IMR-90 (cell line): ENCODE measurements at places on chromosomes 2 and 18. TPM values are rescaled to one million over a fixed set of nuclear protein-coding genes. Genes with fewer than 3 reads are reported as not detected.

- peak; percentile 77 for DNase-seq
These were observed 59.0 kb downstream of the GLI2 start for GRCh38 chr2:120794716-120795115.

GRCh38 chr2:16243411-16243996, 303.2 kb downstream of the MYCN start:
- DNase-seq = no peak

DNA sequence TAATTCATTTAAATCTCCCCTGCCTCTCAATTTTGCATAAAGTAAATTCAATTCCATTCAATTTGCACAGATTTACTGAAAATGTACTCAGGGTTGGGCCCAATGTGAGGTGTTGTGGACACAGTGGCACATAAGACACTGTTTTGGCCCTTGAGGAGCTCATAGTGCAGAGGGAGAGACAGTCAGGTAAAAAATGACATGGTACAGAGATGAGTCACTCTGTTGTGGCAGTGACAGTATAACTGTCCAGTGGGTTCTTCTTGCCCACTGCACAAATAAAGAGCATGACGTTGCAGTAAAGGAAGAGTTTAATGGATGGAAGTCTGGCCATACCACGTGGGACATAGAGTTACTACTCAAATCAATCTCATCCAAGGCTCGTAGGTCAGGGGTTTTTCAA, 400.3 kb upstream of the TRIB2 start:
- DNase-seq = no peak

GRCh38 chr18:37442477-37442876, 123.1 kb downstream of the CELF4 start:
- DNase-seq = no peak

DNA sequence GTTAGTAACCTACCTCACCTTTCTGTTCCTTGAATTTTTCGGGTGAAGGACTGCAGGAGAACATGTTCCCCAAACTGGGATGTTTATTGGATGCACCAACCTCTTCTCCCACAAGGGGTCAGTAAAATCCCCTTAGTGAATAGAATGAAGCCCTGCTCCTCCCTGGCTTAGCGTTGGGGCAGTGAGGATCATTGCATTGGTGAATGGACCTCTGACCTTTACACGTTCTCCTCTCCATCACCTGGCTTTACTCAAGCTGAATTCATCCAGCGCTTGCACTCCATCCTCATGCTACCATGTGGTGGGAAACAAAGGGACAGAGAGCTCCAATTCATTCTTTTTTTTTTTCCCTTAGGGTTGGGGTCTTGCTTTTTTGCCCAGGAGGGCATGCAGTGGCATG, 157.2 kb downstream of the MIB1 start:
- peak; percentile 42 for DNase-seq

DNA sequence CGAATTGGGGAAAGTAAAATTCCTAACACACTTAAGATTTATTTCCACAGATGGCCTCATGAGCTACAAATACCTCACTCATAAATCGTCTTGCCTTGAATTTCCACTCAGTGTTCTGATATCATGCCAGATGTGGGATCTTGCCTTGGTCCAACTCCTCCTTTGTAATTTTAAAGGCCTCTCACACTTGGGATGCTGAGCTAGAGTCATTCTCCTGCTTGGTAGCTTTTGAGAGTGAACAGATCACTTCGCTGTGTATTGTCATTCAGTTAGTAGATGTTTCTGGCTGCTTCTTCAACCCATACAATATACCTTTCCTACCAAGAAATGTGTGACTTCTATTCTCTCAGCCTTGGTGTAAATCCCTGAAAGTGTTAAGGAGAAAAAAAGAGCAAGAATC, 309.2 kb downstream of the NRXN1 start:
- no peak for DNase-seq

Gene ADRA2B
- not detected in 2 replicates for polyA plus RNA-seq

Gene LIMS3
- polyA plus RNA-seq = 0.44 and 0.99 TPM in 2 replicates

Gene CD8B
- polyA plus RNA-seq = not detected in 2 replicates

Gene HADHB
- 62.0 and 67.9 TPM in 2 replicates for polyA plus RNA-seq

GRCh38 chr2:187395276-187396015, 52.6 kb downstream of the CALCRL start:
- no peak for DNase-seq

GRCh38 chr2:159936471-159936870, 125.9 kb downstream of the PLA2R1 start:
- no peak for DNase-seq

Gene COL4A4
- polyA plus RNA-seq = 0.02 TPM in 1 of 2 replicates, not detected in the other

DNA sequence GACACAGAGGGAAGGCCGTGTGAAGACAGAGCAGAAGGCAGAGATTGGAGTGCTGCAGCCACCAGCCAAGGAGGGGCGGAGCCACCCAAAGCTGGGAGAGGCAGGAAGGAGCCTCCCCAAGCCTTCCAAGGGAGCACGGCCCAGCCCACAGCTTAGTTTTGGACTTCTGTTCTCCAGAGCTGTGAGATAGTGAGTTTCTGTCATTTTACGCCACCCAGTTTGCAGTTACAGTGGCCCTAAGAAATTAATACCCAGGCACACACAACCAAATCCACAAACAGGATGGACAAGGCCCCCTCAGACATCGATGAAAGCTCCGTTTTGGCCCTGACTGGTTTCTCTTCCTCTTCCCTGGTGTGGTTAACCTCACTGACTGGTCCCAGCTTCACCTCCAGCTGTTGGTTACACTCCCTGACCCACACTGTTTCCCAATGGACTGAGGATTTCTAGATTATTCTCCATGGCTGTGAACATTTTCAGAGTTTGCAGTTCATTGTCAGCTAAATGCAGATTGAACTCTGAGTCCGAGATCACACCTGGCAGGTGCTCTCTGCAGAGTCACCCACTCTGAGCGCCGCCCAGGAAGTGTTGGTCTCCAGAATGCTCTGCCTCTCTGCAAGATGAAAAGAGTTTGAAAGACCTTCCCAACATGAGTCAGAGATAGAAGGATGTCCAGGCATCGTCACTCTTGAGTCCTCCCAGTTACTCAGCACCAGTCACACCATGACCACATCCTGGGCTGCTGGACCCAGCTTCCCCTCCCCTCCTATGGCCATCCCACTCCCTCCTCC, 100.2 kb downstream of the TWIST2 start:
- DNase-seq = peak; percentile 97

DNA sequence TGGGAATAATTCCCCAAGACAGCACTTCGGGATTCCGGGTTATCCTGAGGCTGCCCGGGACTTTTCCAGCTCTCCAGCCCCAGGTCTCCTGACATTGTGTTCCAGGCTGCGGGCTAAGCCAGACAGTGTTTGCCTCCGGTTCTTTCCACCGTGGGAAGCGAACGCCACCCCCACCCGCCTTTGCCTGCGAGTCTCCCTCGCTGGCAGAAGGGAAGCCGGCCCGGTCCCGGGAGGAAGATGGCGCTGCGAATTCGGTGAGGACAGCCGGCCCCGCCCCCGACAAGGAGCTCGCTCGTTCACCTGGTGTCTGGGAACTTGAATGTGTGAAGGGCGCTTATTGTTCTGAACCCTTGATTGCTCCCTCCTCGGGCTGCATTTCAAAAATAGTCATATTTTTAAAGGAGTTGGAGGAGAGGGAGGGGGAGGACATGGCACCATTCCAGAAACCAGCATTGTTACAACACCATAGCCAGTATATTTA, 2.9 kb downstream of the LRATD1 start:
- DNase-seq = peak; percentile 16

Gene CTAGE1
- 0.09 and 0.10 TPM in 2 replicates for polyA plus RNA-seq

Gene RNF25
- 78.0 and 78.1 TPM in 2 replicates for polyA plus RNA-seq

Gene METTL21A
- polyA plus RNA-seq = 11.1 and 11.6 TPM in 2 replicates

DNA sequence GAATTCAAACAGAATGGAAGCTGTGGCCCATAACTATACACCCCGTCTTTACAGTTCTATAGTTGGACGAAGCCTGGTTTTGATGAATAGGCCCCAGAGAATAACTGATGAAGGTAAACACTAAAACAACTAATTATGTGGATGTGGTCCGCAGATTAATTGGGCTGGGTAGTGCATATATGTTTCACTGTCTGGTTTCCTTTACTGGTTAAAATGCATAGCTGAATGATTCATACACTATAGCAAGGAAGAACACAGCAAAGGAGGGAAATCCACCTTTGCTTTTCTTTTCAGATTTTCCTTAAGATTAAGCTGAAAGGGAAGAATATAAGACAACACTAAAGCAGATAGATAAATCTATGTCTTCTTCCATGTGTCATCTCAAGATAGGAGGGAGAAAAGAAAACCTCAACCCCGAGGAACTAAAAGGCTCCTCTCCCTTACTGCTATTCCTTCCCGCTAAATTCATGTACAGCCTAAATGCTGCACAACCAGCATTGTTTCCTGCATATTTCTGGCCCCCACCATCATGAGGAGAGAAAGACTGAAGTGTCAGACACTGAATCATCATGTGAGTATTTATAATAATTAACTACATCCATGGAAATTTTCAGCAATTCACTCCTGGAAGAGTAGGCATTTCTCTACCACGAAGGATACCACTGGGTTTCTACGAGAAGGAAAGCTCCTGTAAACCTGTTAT, 297.1 kb upstream of the CCDC68 start:
- no peak for DNase-seq

- no peak for DNase-seq
These were observed 5.3 kb upstream of the CRYBA2 start for GRCh38 chr2:218998414-218999002.

DNA sequence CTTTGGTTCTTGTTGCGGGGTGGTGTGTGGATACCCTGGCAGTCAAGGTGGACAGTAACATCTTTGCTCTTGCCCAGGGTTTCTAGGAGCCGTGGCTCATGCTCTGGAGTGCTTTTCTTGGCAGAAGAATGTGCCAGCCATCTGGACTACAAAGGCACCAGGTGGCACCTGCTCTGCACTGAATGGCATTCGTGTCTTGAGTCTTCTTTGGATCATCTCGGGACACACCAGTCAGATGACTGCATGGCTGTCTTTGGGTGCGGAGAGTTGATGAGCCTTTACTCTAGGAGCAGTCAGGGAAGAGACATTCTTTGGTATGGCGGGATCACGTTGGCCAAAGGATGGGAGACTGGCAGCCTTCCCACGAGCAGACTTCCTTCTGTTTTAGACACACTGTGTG, 104.1 kb upstream of the SEC11C start:
- DNase-seq = no peak

Gene CYTIP
- not detected in 2 replicates for polyA plus RNA-seq

GRCh38 chr2:230872968-230873660, 8.4 kb downstream of the ITM2C start:
- DNase-seq = no peak

Gene IL36G
- polyA plus RNA-seq = not detected in 2 replicates

Gene CPO
- polyA plus RNA-seq = not detected in 2 replicates

Gene APCDD1
- polyA plus RNA-seq = 1.9 and 2.2 TPM in 2 replicates

DNA sequence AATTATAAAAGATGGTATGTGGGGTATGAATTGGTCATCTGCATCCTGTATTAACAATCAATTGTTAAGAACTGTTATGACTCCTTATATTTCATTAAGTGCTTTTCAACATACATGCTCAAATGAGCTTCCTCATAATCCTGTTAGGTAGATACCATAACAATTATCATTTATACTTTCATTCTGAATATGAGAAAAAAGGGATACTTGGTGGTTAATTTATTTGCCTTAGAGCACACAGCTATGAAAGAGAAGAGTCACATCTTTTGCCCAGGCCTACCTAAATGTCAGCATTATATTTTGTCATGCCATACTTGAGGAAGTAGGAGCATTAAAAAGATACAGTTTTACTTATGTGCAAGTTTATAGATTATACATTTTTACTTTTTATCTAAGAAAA, 169.6 kb downstream of the TCF4 start:
- no peak for DNase-seq

- DNase-seq = peak; percentile 33
These were observed 787 bp upstream of the ADGRF3 start for GRCh38 chr2:26347286-26347865.

Gene SERPINB5
- not detected in 2 replicates for polyA plus RNA-seq

DNA sequence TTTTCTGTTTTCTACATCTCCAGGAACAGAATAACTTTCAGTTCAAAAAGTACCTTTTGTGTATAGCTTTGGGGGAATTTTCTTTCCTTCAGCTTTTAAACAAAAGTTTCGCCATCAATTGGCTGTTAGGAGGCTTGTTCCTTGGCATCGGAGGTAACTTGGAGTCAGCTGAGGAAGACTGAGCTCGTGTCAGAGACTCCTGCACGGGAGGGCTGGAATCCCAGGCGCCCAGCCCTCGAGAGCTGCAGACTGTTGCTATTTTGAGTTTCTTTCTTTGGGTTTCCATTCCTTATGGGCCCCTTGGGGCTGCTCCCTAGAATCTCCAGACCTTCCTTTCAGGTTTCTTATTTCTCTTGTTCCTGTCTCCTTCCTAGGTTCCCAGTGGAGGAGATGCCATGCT, 8.1 kb downstream of the EMILIN2 start:
- DNase-seq = no peak

- no peak for DNase-seq
These were observed 58.5 kb downstream of the BCL2 start for GRCh38 chr18:63261029-63261428.

GRCh38 chr18:75003764-75004690, 204.9 kb downstream of the PTGR3 start:
- no peak for DNase-seq

Gene DES
- polyA plus RNA-seq = 4.0 and 4.9 TPM in 2 replicates

Gene CABYR
- polyA plus RNA-seq = 6.2 and 7.1 TPM in 2 replicates

- no peak for DNase-seq
These were observed 701.9 kb upstream of the RAB6C start for GRCh38 chr2:129277585-129277981.

Gene COLEC12
- 0.83 and 1.0 TPM in 2 replicates for polyA plus RNA-seq

DNA sequence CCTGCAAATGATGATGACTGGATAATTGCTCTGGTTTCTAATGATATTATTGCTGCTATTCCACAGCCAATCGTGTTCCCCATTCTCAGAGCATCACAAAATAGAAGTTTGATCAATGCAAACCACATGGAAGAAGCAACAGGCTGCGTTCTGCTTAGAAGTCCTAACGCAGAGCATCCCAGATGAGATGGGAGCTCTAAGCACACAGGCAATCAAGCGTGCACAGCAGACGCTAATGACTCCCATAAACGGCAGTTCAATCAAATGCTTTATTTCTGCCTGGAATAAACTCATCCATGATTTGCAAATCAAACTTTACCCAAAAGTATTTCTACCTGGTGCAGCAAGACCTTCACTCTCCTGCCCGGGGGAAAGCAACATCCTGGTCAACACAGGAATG, 304.2 kb downstream of the FBXO15 start:
- DNase-seq = no peak

Gene CHRNG
- not detected in 2 replicates for polyA plus RNA-seq

GRCh38 chr2:66982766-66983165, 414.4 kb upstream of the ETAA1 start:
- DNase-seq = peak; percentile 44

GRCh38 chr18:48514786-48515185, 24.0 kb upstream of the CTIF start:
- DNase-seq = no peak
